ENCODE measurements at places on chromosomes 12 and 14. TPM values are rescaled to one million over a fixed set of nuclear protein-coding genes. Genes with fewer than 3 reads are reported as not detected.

The CLEC2A gene
- total RNA-seq, result not detected

The UTP20 gene
- 36.6 TPM for total RNA-seq

The CFAP251 gene
- 3.8 TPM for total RNA-seq

The PTCSC3 gene
- total RNA-seq, result not detected

The PIP4P1 gene
- 27.0 TPM for total RNA-seq

Data from Calu3 (cell line).